ENCODE measurements at places on chromosomes 2 and 18. TPM values are rescaled to one million over a fixed set of nuclear protein-coding genes. Genes with fewer than 3 reads are reported as not detected.

The NETO1 gene
- total RNA-seq: not detected

The CRYGC gene
- total RNA-seq: not detected

The DPYSL5 gene
- not detected for total RNA-seq

The PRKD3 gene
- 41.0 TPM for total RNA-seq

The ANO7 gene
- 1.4 TPM for total RNA-seq

The CCDC121 gene
- total RNA-seq: 0.40 TPM

The ANKRD39 gene
- total RNA-seq: 15.9 TPM

The RAB27B gene
- total RNA-seq: 7.5 TPM

The FAM136A gene
- total RNA-seq: 26.1 TPM

The PPP4R1 gene
- 53.9 TPM for total RNA-seq

The LHCGR gene
- not detected for total RNA-seq

The LRPPRC gene
- total RNA-seq: 32.6 TPM

The ABCG8 gene
- not detected for total RNA-seq

The ASAP2 gene
- 7.2 TPM for total RNA-seq

The TXNDC2 gene
- 0.64 TPM for total RNA-seq

The ANKRD30B gene
- total RNA-seq: not detected

The SYT4 gene
- total RNA-seq: not detected

The ICA1L gene
- total RNA-seq: 4.9 TPM

The RPL31 gene
- total RNA-seq: 1,547 TPM

The SERPINB3 gene
- total RNA-seq: under 0.01 TPM

The CAPG gene
- total RNA-seq: 108 TPM

The CCDC141 gene
- not detected for total RNA-seq

The SERPINB13 gene
- not detected for total RNA-seq

The ALPP gene
- not detected for total RNA-seq

The IL36RN gene
- total RNA-seq: not detected

The GTF2A1L gene
- total RNA-seq: 0.13 TPM

The FBXO15 gene
- not detected for total RNA-seq

The NHEJ1 gene
- total RNA-seq: 22.2 TPM

The DSG4 gene
- not detected for total RNA-seq

The SCG2 gene
- total RNA-seq: 11.7 TPM

The CABYR gene
- total RNA-seq: 6.9 TPM

All from epithelial cell of alveolus of lung (primary cell).